Naive thymus-derived CD4-positive, alpha-beta T cell (primary cell): ENCODE measurements at places on chromosomes 1 and 21.

- no peak for DNase-seq
These were observed 47.5 kb upstream of the ITPKB start for GRCh38 chr1:226786550-226786949.

- no peak for DNase-seq
These were observed 301.9 kb upstream of the RUNX1 start for GRCh38 chr21:35350965-35351364.

- DNase-seq = no peak
These were observed 477 bp downstream of the ICMT start for GRCh38 chr1:6235296-6235677.

DNA sequence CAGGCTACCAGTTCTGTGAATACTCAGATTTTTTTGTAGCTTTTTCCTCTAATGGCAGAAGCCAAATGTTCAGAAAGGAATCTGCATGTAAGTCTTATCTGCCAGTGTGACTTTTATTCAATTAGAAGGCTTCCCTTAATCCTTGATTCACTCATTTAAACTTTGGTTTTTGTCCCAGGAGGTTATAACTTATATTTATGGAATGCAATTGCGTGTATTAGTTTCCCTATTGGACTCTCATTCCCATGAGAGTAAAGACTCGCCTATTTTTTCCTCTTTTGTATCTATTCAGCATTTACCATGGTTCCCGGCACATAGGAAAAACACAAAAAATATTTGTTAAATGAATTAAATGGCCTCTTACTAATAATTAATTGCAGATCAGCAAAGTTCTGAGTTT lies 3.5 kb downstream of the NTMT2 start:
- no peak for DNase-seq

GRCh38 chr1:230253150-230253549 lies 173.0 kb downstream of the PGBD5 start:
- no peak for DNase-seq
